Upper lobe of right lung (tissue), 1 donor: ENCODE measurements at places on chromosomes 1 and 21. TPM values are rescaled to one million over a fixed set of nuclear protein-coding genes. Genes with fewer than 3 reads are reported as not detected.

The PRDM16 gene
- 21.0 TPM for total RNA-seq

- no peak for DNase-seq
Measured at GRCh38 chr1:94036730-94037129, 84.2 kb downstream of the ABCA4 start.

The DCST2 gene
- total RNA-seq: 1.5 TPM

GRCh38 chr1:31745096-31745945, 18.8 kb downstream of the ADGRB2 start:
- no peak for DNase-seq

The TLCD4 gene
- total RNA-seq: 13.6 TPM

The CACNA1E gene
- total RNA-seq: 0.06 TPM

The TXLNA gene
- 47.5 TPM for total RNA-seq
